ENCODE measurements at places on chromosomes 4 and X.
A peak's percentile ranks its signal among the peaks of the same experiment; 100 is the strongest.

- no peak for DNase-seq
Observed at GRCh38 chr4:165343353-165344191, 16.1 kb downstream of the MSMO1 start.

GRCh38 chr4:121011780-121012340 lies 60.5 kb downstream of the NDNF start:
- no peak for DNase-seq

DNA sequence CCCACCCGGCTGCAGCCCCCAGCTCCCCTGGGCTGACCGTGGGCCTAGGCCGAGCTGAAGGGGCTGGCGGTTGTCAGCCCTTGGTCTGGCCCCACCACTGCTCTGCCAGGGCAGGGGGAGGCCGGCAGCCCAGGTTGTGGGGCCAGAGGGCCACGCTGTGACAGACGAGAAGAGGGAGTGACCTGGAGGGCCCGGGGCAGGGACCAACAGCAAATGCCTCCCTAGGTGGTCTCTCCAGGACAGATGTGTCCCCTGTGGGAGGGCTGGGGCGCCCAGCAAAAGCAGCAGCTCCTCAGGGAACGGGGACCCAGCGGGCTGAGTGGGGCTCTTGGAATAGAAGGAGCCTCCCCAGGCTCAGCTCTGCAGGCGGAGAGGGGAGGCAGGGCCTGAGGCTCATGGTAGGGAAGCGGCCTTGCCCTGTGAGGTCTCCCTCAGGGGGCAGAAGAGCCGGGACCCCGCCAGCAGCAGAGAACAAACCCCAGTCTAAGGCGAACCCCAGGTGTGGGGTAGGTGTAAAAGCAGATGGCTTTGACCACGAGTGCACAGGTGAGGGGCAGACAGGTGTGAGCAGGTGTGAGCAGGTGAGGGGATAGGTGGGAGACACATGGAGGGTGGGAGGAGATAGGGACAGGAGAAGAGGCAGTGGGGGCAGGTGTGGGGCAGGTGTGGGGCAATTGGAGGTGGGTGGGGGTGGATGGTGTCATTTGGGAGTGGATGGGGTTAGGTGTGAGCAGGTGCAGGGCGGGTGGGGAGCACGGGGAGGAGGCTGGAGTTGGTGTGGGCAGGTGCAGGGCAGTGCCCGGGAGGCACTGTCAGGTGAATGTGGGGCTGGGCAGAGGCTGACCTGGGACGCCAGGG lies 34.1 kb upstream of the SPON2 start:
- DNase-seq: no peak

- no peak for DNase-seq
Observed at GRCh38 chr4:111323496-111323895, 700.6 kb upstream of the PITX2 start.

DNA sequence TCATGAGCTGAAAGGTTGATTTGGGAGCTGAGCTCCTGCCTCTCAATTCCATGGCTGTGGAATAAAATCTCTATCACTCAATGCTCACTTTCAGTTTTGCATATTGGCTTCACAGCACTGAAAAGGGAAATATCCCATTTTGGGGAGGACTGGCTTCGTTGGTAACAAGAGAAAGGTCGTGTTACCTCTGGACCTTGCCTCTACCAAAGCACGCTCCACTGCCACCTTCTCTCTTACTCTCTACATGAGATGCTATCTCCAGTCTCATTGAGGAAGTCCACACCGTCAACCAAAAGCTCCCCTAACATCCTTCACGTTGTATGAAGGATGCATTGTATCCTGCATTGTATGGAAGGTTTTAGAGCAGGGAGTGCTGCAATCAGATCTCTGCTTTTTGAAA lies 195.0 kb upstream of the LDB2 start:
- DNase-seq: no peak

DNA sequence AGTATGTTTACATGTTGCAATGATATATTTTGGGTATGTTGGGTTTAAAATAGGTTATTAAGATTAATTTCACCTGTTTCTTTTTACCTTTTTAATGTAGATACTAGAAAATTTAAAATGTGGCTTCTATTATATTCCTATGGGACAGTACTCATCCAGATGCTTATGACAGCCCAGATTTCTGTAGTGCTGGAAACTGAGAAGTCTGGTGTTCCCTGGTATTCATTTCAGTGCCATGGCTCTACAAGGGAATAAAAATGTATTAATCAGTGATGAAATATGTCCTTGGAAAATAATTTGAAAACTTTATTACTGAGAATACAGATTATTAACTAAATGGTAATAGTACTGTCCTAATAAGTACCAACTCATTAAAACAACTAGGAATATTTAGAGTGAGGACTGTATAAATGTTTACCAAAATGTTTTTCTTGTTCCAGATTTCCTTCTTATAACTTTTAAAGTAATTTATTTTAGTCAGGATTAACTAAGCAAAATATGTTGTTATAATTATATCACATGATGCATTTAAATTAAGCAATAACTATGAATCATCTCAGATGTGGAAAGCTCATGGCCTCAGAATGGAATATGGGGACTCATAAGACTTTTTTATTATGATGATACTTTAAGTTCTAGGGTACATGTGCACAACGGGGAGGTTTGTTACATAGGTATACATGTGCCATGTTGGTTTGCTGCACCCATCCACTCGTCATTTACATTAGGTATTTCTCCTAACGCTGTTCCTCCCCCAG lies 25.3 kb downstream of the ARHGAP24 start:
- DNase-seq: no peak

DNA sequence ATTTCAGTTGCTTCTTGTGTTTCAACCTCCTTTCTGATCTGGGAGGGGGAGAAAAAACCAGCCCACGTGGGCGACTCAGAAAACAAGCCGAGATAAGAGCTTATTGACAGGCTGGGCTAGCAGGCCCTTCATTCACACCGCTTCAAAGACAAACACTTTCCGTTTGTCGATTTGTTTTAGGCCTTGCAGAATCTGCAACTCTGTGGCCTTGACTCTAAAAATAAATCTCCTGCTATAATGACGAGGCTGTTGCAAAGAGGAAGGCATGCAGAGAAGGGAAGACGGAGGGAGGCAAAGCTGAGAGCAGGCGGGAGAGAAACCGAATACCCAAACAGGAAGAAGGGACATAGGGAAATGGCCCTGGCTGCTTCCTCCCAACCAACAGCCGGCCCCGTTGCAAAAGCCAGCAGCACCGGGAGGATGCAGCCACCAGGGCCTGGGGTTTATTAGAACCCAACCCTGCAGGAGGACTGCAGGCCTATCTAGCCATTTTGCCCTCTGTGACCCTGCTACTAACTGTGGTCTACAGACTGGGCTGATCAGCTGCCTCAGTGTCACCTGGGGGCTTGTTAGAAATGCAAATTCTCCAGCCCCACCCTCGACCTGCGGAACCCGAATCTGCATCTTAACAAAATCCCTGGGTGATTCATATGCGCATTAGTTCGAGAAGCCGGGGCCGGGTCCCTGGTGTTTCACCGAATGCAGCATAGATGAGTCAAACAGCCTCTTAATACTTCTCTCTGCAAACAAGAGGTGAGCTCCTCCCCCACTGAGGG lies 325.5 kb downstream of the BCOR start:
- DNase-seq: peak; percentile 43

GRCh38 chrX:13994536-13995080 lies 35.1 kb downstream of the GEMIN8 start:
- no peak for DNase-seq

DNA sequence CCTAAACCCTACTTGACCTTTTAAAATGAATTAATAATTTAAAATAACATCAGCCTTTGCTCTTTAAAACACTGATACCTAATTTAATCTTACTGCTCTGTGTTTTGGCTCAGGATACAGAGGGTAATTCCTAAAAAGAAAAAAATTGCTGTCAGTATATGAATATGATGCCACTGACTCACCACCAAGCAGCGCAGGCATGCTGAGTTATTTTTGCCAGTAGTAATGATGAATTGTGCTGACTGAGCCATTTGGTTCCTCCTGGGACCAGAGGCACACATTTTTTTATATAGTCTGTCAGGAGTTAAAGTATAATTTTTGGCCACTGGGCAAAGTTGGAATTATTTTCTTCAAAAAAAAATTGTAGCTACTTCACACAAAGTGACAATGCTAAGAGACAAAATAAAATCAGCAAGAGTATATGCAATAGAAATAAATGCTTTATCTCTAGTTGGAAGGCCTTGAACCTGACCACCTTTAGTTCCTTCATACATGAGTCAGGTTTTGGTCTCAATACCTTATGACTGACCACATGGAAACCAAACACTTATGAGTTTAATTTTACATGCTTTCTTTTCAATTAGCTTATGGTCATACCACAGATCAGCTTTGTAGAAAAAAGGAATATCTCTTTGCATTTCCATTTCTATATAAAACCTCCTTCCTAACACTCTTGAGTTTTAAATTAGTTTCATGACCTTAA lies 115.1 kb downstream of the PPP3CA start:
- no peak for DNase-seq

DNA sequence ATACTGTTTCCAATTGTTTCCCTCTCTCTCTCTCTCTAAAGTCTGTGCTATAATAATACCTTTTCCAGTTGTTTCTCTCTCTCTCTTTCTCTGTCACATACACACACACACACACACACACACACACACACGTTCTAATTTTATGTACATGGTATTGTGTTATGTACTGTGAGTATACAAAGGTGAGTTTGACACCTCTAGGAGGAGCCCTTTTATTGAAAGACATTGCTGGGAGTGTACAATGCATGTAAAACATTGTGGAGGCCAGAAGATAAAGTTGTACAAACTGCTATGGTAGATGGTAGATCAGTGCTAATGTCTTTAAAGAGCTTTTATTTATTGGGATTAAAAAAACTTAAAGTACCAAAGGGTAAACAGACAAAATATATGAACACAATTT lies 53.6 kb downstream of the BLTP1 start:
- DNase-seq: no peak

DNA sequence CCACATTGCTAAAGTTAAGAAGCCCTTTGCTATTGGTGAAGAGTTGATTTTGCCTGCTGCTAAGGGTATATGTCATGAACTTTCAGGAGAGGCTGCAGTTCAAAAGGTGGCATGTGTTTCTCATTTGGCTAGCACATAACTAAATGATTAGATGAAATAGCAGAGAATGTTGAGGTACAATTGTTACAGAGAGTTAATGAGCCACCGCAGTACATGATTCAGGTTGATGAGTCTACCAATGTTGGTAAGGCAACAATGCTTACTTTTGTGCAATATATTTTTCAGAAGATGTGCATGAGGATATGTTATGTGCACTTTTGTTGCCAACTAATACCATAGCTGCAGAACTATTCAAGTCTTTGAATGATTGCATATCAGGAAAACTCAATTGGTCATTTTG lies 21.1 kb upstream of the CXCL2 start:
- DNase-seq: no peak

GRCh38 chr4:188031751-188032150 lies 36.2 kb downstream of the ZFP42 start:
- no peak for DNase-seq

GRCh38 chr4:88794087-88794690 lies 96.6 kb upstream of the NAP1L5 start:
- no peak for DNase-seq

GRCh38 chr4:30416547-30416946 lies 303.6 kb upstream of the PCDH7 start:
- DNase-seq: no peak

- DNase-seq: no peak
Observed at GRCh38 chr4:102734116-102734515, 26.7 kb downstream of the MANBA start.

DNA sequence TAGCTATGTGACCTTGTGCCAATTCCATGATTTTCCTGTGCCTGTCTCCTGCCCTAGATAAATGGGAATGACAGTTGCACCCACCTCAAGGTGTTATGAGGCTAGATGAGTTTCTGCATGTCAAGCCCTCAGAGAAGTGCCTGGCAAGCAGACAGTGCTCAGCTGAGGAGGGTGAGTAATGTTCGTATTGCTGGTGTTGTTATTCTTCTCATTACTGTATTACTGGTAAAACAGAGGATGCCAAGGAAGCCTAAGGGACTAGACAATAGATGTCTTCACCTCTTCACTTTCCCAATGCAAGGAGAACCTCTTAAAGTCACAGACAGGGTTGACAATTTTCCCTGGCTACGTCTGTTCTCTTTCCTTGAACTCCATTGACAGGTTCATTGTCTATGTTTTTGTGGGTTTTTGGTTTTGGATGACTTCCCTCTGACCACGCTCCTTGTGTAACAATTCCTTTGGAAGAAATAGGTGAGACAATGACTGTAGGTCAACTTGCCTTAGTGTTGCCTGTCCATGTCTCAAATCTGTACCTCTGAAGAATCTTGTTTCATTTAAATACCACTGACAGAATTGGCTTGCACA lies 19.2 kb downstream of the ETDC start:
- no peak for DNase-seq

DNA sequence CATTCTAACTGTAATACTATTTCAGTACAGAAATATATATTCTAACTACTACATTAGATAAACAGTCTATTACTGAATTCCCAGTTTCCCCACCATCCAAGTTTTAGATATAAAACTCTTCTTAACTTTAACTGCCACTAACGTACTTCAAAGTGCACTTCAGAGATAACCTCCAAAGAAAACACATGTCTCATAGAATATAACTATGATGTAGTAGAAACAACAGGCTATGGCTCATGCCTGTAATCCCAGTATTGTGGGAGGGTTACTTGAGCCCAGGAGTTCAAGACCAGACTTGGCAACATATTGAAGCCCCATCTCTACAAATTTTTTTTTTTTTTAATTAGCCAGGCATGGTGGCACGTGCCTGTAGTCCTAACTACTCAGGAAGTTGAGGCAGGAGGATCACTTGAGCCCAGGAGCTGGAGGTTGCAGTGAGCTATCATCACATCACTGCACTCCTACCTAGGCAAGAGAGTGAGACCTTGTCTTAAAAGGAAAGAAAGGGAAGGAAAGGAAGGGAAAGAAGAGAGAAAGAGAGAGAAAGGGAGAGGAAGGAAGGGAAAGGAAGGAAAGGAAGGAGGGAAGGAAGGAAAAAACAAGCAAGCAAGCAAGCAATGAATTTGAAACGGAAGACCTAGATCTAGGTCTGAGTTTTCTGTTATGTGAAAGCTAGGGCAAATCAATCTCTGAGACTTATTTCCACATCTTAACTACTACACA lies 4.8 kb downstream of the HAUS3 start:
- no peak for DNase-seq

- no peak for DNase-seq
Observed at GRCh38 chrX:79366556-79366872, 620 bp downstream of the ITM2A start.

- no peak for DNase-seq
Observed at GRCh38 chrX:39556056-39556455, 541.7 kb downstream of the BCOR start.

- no peak for DNase-seq
Observed at GRCh38 chr4:78864405-78865024, 74.7 kb downstream of the PAQR3 start.

DNA sequence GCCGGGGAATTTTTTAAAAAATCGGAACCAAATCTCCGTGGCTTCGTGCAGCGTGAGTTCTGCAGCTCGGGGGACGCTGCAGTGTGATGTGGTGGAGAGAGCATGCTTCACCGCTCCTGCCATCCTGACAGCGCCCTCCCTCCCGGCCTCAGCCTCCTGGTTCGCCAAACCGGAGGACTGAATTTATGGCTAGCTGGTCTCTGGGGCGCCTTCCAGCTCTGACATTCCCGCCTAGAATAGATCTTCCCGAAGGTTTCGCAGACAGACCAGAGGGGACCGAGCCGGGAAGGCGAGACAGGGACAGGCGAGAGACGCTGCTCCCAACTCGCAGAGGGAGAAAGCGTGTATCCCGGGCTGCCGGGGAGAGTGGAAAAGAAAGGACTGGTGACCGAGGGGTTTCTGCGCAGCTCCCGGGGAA lies 25.9 kb downstream of the HOPX start:
- DNase-seq: no peak

GRCh38 chr4:94722748-94723147 lies 35.0 kb upstream of the BMPR1B start:
- DNase-seq: no peak

GRCh38 chr4:20760053-20760452 lies 59.8 kb downstream of the PACRGL start:
- no peak for DNase-seq
